Activated CD8-positive, alpha-beta memory T cell treated with anti-CD3 and anti-CD28 coated beads for 1 hour (primary cell): ENCODE measurements at places on chromosomes 4 and X.

DNA sequence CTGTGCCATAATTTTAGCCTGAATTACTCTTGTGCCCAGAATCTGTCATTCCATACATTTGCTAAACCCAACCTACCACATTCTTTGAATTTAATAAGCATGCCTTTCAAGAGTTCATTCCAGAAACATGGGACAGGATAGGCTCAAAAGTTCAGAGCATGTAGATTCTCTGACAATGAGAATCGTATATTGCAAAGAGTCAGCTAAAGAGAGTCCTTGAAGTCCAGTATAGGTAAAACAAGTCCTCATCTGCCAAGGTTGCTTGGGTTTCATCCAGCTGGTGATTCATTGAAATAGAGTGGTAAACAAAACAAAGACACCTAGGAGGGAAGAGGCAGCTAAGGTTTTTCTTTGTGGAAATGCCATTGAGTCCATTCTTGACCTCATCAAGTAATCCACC is 249.3 kb upstream of the DIPK2B start:
- no peak for DNase-seq

DNA sequence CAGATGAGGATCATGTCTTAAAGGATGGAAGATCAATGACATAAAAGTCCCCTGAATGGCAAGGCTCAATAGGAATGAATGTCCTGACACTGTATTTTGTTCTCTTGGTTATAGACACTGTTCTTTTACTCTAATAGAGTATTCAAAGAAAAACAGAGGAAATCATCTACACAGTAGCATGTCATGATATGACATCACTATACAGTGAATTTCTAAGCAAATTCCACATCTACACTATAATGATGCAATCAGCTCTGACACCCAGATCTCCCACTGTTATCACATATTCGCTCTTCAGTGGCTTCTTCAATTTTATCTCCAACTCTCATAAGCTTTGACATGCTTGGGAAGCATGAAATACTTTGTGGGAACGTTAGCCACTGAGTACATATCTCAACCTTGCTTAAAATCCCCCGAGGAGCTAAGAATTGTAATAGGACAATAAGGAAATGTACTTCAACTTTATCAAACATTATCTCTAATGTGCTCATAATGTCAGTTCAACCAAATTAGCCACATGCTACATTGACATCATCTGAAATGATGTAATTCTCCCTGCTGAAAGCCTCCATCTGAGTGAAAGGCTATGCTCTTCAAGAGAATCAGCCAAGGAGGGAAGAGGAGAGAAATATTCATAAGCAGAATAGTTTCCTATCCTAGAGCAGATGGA is 139.6 kb upstream of the PTCHD1 start:
- DNase-seq, result no peak

GRCh38 chr4:175935016-175935661 is 123.1 kb upstream of the GPM6A start:
- DNase-seq, result no peak

DNA sequence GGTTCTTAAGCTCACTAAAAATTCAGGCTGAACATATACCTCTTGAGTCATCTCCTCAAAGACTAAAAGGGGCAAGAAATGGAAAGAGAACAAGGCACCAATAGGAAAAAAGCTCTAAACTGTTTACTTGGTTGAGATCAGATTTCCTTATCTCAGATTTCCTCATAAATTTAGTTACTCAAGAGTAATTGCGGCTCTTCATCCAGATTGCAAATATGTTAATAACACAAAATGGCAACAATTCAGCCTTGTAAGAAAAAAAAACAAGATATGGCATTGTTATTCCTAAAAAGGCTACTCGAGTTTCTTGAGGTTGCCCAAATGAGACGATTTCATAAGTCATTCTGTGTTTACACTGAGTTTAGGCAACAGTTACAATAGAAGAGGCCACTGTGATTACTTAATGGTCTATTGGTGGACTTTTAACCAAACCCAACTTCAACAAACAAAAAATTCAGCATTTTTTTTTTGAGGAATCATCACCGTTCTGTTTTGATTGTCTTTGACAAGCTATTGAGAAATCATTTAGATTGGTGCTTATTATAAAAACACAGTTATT is 97.9 kb upstream of the PDHA1 start:
- no peak for DNase-seq

DNA sequence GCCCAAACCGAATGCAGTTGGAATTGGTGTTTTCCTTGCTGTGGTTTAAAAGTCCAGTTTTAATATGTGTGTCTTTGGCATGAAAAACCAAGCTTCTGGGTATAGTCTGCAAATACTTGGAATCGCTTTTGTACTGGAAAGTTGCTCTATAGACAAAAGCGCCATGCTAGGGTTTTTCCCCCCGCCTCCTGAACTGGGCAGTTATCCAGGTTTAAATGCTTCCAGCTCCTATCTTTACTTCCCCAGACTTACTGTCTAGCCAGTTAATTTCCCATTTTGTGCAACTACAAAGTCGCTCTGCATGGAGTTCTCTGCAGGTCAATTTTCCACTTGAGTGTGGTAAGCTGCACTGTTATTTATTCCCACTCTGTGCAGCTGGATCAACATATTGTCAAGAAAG is 2.7 kb downstream of the RASL11B start:
- DNase-seq, result no peak

- DNase-seq, result no peak
Observed at GRCh38 chr4:37719021-37719420, 32.8 kb upstream of the RELL1 start.

GRCh38 chr4:98610926-98611676 is 47.3 kb downstream of the TSPAN5 start:
- no peak for DNase-seq

GRCh38 chr4:61958591-61958990 is 758.5 kb downstream of the ADGRL3 start:
- no peak for DNase-seq

DNA sequence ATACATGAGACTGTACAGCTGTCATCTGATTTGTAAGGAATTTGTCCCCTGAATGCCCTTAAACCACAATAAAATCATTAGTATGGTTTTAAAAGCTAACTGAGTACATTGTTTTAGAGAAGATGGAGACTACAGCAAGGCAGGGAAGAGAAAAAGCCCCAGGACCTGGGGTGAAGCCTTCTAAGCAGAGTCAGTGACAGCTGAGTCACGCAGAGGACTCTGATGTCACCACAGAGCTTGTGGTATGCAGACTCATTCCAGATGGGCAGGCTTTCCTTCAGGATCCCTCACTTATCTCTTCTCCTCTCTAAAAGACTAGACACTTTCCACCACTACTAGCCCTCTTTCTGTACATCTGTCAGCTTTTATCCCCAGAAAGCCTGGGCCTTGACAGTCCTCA is 97.1 kb upstream of the ATOH1 start:
- no peak for DNase-seq

DNA sequence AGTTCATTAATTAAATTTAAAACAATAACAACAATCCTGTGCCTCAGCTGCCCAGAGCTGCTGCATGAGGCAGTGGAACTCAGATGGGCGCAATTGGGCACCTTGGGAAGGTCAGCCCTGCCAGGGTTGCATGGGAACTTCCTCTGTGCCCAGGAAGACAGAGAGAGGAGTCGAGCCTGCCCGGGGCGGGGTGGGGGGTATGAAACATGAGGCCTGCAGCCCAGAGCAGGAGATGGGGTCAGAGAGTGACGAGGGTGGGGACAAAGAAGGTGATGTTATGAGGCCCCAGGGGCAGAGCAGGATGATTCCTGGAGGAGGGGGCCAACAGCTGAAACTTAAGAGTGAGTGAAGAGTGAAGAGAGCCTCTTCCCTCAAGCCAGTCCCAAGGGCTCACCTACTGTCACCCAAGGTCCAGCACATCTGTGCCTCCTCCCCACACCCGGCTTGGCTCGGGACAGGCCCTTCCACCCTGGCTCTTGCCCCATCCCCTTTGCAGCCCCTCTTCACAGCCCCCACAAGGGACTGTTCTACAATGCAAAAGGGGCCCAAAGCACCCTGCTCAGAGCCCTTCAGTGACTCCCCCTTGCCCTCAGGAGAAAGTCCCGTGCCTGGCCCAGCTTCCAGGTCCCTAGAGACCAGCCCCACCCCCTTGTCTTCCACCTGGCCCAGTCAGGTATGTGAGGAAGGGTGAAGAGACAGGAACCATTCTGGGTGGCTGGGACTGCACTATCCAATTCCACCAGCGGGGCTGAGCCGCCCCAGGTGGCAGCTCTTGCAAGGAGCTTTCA is 31.4 kb downstream of the HMX1 start:
- DNase-seq, result no peak

DNA sequence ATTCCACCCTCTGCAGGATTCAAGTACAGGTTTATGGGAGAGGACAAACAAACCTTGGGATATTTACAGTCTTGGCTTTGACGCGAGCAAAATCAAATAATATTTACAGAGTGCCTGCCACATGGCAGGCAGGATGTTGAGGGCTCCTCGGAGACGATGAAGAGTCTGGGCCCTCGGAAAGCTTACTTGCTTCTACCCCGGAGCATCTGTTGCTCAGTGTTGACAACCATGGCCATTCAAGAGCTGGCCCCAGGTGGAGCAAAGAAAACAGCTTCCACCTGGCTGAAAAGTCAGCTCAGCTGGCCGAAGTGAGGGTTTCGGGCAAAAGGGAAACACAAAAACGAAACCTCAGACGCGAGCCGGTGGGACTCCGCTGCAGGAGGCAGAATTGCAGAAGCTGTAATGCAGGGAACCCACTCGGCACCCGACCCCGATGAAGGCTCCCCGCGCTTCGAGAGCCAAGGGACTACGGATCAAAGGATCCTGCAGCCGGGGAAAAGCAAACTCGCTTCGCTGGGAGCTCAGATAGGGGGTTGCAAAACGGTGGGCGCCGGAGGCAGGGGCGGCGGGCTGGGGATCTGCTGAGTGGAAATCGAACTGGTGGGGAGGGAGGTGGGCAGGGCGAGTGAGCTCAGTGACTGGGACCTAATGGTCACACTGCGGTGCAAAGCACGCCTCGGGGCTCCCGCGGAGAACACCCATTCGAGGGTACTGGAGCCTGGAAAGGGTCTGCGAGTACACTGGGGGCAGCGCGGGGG is 805 bp downstream of the ATP8A1 start:
- peak; percentile 8 for DNase-seq

DNA sequence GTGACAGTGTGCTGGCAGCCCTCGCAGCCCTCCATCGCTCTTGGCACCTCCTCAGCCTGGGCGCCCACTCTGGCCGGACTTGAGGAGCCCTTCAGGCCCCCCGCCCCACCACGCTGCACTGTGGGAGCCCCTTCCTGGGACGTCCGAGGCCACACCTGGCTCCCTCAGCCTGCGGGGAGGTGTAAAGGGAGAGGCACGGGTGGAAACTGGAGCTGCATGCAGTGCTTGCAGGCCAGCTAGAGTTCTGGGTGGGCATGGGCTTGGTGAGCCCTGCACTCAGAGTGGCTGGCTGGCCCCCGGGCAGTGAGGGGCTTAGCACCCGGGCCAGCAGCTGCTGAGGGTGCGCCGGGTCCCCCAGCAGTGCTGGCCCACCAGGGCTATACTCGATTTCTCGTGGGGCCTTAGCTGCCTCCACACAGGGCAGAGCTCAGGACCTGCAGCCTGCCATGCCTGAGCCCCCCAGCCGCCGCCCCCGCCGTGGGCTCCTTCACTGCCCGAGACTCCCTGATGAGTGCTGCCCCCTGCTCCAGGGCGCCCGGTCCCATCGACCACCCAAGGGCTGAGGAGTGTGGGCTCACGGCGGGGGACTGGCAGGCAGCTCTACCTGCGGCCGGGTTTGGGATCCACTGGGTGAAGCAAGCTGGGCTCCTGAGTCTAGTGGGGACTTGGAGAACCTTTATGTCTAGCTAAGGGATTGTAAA is 1672.7 kb upstream of the PCDH7 start:
- DNase-seq, result no peak

DNA sequence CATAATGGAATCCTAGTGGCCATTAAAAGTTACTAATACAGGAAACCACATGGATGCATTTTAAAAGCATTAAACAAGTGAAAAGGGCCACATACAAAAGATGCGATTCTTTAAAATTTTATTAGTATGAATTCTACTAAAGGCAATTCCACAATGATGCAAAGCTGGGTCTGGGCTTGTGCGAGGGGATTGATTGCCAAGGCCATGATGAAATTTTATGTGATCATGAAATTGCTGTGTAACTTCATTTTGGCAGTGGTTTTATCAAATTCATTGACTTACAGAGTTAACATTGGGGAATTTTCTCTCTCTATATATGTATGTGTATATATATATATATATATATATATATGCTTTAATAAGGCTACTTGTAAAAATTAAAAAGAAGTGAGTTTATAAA is 1142.5 kb upstream of the IGFBP7 start:
- no peak for DNase-seq

DNA sequence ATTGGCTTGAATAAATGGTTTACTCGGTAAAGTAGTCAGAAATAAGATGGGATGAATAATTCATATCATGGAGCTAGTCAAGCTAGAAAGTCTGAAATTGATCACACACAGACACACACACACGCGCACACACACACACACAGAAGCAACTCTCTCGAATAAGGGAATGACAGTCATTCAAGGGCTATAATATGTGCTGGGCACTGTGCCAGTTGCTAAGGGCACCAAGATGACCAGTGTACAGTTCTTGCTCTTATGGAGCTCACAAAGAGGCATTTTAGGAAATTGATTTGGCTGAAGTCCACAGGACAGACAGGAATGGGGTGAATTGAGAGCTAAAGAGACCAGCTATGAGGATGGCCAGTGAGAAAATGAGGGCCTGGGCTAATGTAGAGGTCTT is 34.2 kb upstream of the SH3D19 start:
- DNase-seq, result no peak

DNA sequence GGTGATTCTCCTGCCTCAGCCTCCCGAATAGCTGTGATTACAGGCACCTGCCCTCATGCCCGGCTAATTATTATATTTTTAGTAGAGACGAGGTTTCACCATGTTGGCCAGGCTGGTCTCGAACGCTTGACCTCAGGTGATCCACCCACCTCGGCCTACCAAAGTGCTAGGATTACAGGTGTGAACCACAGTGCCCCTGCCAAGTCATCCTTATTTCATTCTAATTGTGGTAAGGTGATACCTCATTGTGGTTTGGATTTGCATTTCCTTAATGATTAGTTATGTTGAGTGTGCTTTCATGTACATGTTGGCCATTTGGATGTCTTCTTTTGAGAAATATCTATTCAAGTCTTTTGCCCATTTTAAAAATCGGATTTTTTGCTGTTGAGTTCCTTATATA is 93.0 kb downstream of the USP9X start:
- DNase-seq, result no peak

DNA sequence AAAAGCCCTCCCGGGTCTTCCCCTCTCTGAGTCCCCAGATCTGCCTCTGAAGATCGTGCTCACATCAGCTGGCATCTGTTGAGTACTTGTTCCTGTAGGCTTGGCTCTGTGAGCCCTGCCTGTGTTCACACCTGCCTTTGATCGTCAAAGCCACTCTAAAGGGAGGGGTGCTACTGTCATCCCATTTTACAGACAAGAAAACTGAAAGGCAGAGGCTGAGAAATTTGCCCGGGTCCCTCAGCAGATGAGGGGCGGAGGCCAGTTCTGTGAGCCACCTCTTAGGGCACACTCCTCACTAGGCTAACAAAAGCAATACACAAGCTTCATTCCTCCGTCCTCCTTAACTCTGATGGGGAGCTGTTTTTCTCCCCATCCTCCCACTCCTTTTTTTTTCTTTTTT is 655 bp downstream of the CYTL1 start:
- DNase-seq, result no peak

- no peak for DNase-seq
Observed at GRCh38 chrX:49838374-49838773, 9.3 kb downstream of the PAGE4 start.

- DNase-seq, result no peak
Observed at GRCh38 chr4:156799121-156799589, 172.4 kb downstream of the PDGFC start.

GRCh38 chr4:42786350-42787078 is 106.0 kb upstream of the GRXCR1 start:
- no peak for DNase-seq
